ENCODE measurements at places on chromosomes 13 and 19.

DNA sequence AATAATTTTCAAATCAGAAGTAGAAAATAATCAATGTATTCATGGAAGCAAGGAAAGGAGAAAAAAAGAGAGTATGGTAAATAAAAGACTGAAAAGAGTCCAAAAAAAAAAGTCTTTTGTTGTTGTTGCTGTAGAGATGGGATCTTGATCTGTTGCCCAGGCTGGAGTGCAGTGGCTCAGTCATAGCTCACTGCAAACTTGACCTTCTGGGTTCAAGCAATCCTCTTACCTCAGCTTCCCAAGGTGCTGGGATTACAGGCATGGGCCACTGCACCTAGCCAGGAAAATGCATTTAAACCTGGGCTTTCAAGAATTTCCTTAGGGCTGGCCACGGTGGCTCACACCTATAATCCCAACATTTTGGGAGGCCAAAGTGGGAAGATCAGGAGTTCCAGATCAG is 7.0 kb upstream of the MAP3K10 start:
- DNase-seq = no peak

- DNase-seq = peak; percentile 84
Measured at GRCh38 chr19:3125900-3126524, 9.8 kb upstream of the GNA15 start.

DNA sequence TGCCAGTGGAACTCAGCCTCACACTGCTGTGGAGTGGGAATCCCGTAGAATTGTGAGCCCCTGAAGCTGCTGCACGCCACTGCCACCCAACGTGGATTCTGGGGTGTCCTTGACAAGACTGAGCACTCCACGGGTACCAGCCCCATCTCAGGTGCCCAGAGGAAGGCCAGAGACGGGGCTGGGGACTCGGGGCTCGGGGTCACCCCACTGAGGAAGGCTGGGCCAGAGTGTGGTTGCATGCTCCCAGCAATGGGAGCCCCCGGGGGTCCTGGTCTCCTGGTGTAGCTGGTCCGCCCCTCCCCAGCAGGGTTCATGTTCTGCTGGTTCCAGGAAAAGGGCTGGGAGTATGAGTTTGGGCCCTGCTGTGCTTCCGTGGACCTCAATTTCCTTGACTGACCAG is 15.2 kb downstream of the DAPK3 start:
- DNase-seq = no peak

DNA sequence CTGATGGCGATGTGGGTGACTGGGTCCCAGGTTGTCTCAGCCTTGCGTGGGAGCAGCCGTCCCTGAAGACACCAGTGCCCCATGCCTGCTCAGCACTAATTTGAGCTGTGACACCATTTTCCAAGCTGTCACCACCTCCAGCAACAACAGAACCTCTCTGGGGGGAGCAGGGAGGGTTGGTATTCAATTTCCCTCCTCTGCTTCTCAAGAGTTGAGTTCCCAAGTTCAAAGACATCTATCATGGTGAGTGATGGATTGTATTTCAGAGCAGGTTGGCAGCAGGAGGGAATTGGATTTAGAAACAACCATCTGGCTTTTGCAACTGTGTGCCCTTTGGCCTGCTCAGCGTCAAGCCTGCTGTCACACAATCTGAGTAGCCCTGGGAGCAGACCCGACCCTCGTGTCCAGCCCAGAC is 46.9 kb upstream of the UQCRFS1 start:
- DNase-seq = no peak

DNA sequence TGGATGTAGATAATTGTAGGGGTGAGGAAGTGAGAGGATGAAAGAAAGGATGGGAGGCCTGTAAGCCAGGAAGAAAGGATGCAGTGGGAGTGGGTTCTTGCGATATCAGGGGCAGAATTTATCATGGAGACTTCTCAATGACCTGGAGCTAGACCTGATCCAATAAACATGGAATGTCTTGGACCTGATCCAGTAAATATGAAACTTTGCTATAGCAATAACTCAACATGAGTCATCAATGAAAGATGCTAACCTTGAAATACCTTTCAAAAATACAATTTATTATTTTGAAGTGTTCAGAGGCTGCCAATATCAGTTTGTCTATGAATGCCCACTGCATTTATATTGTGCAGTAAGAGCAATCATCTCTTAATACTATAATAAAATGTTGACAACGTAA is 279.5 kb downstream of the POU4F1 start:
- DNase-seq = no peak

- peak; percentile 81 for DNase-seq
Measured at GRCh38 chr19:771332-771785, 20.4 kb downstream of the MISP start.

DNA sequence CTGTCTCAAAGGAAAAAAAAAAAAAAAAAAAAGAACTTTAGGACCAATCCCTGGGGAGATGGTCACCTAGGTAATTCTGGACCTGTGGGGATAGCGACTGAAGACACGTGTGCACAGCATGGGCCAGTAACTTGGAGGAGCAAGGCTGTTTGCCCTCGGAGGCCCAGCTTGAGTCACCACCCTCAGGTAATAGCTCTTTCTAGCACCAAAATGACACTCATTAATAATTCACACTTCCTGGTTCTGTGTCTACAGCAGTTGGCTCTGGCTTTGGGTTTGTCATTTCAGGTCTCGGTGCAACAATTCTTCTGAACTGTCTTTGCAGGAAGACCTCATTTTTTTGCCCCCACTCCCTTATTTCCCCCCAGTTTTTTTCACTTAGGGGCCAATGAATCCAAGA is 3.9 kb upstream of the ATP11A start:
- DNase-seq = no peak

DNA sequence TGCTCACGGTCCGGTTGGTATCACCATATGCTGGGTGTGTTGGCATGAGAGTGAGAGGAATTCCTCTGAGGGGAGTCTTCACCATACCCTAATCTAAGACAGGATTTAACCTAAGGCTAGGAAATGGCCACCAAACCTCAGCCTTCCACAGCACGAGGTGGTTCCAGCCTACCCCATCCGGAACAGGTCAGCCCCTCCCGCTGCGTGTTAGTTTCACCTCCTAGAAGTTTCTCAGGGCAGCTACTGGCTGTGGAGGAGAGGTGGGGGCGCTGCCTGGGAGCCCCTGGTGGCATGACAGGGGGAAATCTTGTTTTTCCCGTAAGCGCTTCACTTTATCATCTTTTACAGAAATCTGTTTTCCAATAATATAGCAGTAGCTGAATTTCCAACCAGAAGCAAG is 55.1 kb downstream of the RGCC start:
- DNase-seq = no peak

DNA sequence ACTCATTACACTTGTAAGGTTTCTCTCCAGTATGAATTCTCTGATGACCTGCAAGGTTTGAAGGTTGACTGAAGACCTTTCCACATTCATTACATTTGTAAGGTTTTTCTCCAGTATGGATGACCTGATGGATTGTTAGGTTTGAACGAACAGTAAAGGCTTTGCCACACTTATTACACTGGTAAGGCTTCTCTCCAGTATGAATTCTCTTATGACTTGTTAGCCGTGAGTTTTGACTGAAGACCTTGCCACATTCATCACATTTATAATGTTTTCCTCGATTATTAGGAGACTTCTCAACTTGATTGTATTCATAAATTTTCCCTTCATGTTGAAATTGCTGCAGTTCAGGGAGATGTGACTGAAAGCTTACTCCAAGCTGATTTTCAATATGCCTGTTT is 6.8 kb upstream of the ZNF347 start:
- DNase-seq = no peak

- no peak for DNase-seq
Measured at GRCh38 chr13:80704369-80704768, 363.4 kb upstream of the SPRY2 start.

DNA sequence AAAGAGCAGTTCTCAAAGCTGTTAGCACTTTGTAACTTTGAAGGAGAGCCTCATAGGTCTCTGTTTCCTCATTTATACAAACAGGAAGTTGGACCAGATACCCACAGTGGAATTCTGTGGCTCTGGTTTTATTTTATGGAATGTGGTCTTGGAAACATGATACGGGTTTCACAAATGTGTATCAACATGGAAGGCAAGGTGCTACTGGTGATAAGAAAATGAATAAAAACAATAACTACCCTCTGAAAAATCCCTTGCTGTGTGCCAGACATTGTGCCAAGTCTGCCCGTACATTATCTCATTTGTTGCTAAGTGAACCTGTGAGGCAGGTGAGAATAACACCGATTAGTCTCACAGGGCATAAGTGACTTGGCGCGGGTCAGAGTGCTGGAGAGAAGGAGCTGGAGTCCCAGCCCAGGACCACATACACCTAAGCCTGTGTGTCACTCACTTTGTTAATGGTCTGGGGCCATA is 45.0 kb upstream of the RNF113B start:
- DNase-seq = no peak

DNA sequence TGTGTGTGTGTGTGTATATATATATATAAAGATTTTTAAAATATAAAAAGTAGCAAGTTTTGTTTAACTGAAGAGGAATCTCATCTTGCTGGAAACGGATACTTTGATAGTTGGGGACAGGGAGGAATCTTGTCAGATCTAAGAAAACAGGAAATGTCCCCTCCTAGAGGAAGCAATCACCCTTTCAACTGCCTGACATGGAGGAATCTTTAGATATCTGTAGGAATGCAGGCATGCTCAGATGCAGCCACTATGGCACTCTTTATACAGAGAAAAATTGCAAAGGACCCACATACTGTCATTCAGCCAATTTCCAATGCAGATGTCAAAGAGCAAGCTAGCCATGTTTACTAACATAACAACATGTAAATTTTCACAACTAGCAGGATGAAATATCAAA is 38.8 kb downstream of the ZNF611 start:
- no peak for DNase-seq

DNA sequence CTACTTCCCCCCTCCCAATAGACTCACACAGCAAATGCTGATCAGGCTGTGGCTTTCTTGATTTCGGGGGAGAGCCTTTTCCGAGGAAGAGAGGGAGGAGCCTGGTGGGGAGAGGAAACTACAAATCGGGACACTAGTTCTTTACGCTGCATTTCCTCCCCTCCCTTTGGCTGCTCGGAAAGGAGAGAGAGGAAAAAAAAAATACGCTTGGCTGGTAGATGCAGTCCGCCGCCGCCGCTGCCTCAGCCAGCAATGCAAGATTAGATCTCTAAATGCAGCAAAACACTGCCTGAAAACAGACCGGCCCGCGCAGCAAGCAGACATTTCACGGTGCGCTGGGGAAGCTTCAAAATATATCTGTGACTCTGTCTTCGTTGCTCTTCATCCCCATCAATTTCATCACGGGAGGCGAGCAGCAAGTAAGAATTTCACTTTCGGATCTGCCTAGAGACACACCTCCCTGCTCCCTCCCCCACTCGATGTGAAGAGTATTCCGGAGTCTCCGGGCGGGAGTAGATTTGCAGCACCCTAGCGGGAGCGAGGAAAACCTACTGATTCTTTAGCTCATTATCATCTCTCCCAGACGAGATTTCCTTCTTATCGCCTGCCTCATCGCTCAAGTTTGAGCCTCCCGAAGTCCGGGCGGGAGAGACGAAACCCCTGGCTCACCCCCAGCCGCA is at the start of gene PCDH17:
PCDH17 (plus strand) TSS at position 149 of the 680 bp plus-strand sequence. CDS start 803 bp downstream, outside the sequence.
- no peak for DNase-seq

DNA sequence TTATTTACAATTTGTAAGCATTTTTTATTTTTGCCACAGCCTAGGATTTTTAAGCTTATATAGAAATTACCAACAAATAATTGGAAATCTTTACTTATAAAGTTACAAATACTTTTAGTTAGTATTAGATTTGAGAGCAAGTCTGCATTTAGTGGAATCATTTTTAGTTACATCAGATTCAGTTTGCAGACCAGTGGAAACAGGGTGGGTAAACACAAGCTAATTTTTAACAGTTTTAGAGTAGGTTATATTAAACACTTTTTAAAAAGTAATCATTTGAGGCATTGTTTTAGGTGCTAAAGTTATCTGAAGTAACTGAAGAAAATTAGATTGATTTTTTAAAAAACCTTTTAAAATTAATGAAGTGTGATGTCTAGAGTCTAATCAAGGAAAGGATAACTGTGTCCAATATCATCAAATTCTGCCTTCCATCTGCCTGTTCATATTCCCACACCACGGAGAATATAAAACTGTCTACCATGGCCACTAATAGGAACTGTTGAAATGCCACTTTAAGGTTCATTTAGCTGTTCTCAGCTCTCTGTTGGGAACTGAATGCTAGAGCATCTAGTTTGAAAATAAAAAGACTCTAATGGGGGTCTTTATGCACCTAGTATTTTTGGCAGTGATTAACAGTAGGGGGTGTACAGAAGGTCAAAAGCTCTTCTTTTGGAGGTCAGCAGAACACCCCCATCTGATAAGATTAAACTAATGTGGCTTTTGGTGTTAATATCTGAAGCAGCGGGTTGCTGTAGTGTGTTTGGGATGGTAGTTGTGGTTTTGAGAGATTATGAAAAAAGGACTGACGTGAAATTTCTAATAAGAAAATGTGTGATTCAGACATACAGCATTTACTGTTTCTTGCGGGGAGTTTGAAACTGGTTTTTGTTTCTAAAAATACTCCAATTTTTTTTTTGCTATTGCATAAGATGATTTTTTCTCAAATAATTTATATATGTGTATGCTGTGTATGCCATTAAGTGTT is 66.5 kb downstream of the NDFIP2 start:
- no peak for DNase-seq

DNA sequence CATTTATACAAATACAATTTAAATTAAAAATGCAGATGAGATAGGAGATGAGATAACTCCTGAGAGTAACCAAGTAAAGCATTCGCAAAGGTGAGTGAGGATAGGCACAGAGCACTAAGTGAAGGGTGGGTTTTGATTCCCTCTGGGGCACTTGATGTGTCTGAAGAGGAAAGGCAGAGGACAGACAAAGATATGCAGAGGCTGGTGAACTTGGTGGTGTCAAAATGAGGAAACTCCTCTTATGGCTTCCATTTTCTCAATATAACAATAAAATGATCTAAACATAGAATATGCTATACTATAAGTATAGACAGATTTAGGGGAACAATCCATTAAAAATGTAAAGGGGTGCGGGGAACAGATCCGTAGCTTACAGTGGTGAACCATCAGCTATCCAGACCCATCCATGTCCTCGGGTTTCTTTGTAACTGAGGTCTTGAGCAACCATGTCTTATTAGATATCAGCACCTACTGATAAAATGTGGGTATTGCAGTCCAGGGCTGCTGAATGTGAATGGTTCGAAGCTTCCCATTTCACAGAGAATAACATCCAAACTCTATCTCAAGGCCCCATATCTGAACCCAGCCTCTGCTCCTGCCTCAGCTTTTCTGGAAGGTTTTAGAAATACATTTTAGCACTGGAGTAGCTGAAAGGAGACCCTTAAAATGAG is 73.9 kb upstream of the SLC10A2 start:
- DNase-seq = peak; percentile 87

GRCh38 chr13:78194904-78195639 is 276.4 kb upstream of the EDNRB start:
- no peak for DNase-seq

- DNase-seq = peak; percentile 65
Measured at GRCh38 chr19:55304279-55304978, 20.6 kb downstream of the BRSK1 start.

DNA sequence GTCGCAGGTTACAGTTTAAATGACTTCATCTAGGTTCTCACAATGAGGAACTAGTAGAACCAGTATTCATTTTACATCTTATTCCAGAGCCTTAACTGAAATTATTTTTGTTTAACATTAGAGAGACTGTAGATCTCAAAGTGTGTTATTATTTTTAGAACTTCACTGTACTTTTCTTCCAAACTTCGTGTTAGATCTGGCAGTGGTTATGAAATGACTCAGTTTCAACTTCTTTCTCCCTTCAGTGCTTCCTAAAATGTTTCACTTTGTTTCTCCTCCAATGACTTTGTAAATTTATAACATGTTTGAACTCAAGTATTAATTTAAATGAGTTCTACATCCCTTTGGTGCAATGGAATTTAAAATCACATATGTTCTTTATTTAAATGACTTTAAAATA is 139.3 kb downstream of the PCDH9 start:
- DNase-seq = no peak
